Activated CD8-positive, alpha-beta memory T cell treated with anti-CD3 and anti-CD28 coated beads for 4 hours (primary cell): ENCODE measurements at places on chromosomes 7 and 10.

GRCh38 chr7:77330169-77330882 lies 85.8 kb downstream of the GSAP start:
- DNase-seq = no peak

GRCh38 chr7:78473021-78473420 lies 674.4 kb downstream of the PHTF2 start:
- no peak for DNase-seq

- peak; percentile 8 for DNase-seq
Measured at GRCh38 chr10:129877773-129878371, 86.2 kb downstream of the EBF3 start.

GRCh38 chr7:110790992-110791391 lies 299.9 kb upstream of the LRRN3 start:
- DNase-seq = no peak

DNA sequence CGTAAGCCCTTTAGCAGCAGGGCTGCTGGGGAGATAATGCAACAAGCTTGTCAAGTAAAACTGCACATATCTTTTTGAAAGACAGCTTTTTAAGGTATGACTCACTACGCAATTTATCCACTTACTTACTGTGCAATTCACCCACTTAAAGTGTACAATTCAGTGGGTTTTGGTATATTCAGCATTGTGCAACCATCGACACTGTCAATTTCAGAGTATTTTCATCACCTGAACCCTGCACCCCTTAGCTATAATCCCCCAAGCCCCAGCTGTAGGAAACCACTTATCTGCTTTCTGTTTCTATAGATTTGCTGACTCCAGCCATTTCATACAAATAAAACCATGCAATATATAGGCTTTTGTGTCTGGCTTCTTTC lies 168.0 kb downstream of the PTPN20 start:
- no peak for DNase-seq

DNA sequence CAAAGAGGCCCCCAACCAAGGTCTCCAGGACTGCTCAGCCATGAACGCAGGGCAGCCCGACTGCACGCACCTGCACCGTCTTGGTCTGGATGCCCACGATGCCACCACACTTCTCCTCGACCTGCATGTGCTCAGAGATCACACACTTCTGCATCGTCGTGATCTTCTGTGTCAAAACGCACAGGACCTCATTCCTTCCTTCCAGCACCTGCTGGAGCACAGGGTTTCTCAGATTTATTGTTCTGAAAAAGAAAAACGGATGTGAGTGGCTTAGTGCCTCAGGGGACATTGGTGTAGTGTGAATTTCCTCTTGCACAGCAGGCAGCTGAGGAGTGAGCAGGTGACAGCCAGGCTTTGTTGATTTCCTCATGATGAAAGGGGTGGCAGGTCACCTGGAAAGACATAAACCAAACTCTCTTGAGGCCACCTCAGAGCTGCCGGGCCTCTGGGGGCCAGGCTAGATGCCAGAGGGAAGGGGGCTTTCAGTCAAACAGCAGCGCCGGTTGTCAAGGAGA lies 38.2 kb downstream of the GSDME start:
- DNase-seq = no peak

DNA sequence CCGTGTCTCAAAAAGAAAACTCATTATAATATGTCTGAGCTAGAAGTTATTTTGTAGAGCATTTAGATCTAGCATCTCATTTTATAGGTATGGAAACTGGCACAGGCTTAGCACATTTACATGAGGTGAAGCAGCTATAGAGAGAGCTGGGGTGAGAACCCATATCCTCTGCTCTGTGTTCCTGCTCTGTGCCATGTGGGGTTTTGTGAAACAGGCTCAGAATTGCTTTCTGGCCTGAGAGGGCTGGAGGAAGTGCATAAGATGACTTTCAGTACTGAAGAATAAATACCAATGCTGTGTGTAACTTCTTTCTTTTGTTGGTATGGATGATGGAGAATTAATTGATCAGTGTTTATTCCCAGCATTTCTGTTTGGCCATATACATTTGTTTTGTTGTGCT lies 159.1 kb downstream of the LRRC4 start:
- no peak for DNase-seq

- no peak for DNase-seq
Measured at GRCh38 chr7:73703757-73704639, 15.5 kb downstream of the STX1A start.
